Subcutaneous preadipocyte (primary cell): ENCODE measurements at places on chromosomes 2 and 18. TPM values are rescaled to one million over a fixed set of nuclear protein-coding genes. Genes with fewer than 3 reads are reported as not detected.

RRM2 gene
- 38.2 and 71.6 TPM in 2 replicates for total RNA-seq

L3MBTL4 gene
- 0.20 and 0.37 TPM in 2 replicates for total RNA-seq

IL36A gene
- not detected in 2 replicates for total RNA-seq

EVA1A gene
- 3.3 and 18.2 TPM in 2 replicates for total RNA-seq

SFT2D3 gene
- total RNA-seq: 3.3 and 4.5 TPM in 2 replicates
